ENCODE measurements at places on chromosomes 7 and 10.

GRCh38 chr10:24814568-24815313, 91.1 kb upstream of the ARHGAP21 start:
- DNase-seq, result no peak

GRCh38 chr10:86315549-86315942, 51.0 kb downstream of the GRID1 start:
- DNase-seq, result no peak

DNA sequence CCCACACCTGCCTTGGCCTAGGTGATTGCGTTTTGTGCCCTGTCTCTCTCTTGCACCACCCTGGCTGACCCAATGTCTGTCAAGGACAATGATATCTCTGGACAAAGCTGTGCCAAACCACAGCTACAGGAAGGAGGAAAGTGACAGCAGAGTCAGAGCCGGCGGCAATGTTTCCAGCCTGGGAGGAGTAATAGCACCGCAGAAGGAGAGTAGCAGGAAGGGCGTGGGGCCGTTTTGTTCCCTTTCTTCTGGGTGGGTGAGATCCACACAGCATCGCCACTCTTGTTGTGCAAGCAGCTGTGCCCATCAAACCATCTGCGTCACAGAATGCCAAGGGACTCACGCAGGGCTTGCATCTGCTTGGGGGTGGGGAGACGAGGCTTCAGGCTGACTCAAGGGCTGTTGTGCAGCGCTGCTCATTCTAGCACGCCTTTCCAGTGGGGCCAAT, 341.6 kb upstream of the AUTS2 start:
- peak; percentile 79 for DNase-seq

GRCh38 chr10:72421885-72422540, 67.3 kb upstream of the DNAJB12 start:
- no peak for DNase-seq

- DNase-seq, result no peak
These were observed 406.1 kb downstream of the TCERG1L start for GRCh38 chr10:130905386-130905785.

DNA sequence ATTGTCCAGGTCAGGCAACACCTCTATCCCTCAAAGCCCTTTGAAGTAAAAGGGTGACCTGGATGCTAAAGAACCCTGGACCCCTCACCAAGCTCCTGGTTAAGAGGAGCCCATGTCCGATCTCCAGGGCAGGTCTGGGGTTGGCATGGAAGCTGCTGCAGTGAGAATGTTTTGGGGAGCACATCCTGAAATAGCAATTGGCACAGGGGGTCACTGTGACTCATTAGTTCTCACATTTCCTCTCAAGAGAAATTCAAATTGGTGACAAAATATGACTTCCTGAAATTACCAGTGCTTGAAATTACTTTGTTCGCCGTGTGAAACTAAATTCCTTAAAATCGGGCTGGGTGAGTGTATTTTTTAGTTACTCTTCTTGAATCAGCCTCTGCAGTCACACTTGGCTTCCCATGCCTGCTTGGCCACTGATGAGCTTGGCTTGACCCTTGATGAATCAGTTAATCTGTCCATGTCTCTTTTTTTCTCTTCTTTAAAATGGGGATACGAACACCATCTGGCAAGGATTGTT, 18.8 kb upstream of the ARHGAP22 start:
- DNase-seq, result no peak

GRCh38 chr10:100168313-100168643, 17.6 kb downstream of the ERLIN1 start:
- DNase-seq, result no peak

- DNase-seq, result no peak
These were observed 175.2 kb downstream of the CDK14 start for GRCh38 chr7:90771281-90771680.

GRCh38 chr7:114901771-114902170, 20.1 kb upstream of the MDFIC start:
- DNase-seq, result no peak

GRCh38 chr7:20439416-20440185, 108.9 kb downstream of the ITGB8 start:
- no peak for DNase-seq

DNA sequence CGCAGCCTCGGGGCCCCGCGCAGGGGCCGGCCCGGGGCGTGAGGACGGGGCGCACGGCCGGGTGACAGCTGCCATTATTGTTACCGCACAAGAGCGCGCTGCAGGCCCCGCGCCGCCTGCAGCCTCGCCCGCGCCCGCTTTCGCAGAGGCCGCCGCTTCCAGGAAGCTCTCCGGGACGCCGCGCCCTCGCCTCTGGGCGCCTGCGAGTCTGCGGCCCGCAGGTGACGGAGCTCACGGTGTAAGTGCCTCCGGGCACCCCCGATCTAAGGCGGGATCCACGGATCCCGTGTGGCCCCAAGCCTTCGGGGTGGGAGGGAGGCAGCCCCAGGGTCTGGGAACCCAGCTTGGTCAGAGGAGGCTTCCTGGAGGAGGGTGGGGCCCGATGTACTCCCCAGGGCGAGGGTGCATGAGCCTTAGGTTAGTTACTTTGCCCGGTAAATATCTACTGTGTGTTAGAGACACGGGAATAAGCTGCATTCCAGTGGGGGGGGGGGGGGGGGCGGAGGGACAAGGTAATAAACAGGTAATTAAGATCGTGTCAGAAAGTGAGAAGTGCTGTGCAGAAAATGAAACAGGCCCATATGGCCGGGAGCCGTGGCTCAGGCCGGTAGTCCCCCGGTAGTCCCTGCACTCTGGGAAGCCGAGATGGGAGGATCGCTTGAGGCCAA, 638 bp downstream of the IQCE start:
- DNase-seq, result no peak

- DNase-seq, result no peak
These were observed 180.4 kb downstream of the TSPAN12 start for GRCh38 chr7:120677535-120677934.

DNA sequence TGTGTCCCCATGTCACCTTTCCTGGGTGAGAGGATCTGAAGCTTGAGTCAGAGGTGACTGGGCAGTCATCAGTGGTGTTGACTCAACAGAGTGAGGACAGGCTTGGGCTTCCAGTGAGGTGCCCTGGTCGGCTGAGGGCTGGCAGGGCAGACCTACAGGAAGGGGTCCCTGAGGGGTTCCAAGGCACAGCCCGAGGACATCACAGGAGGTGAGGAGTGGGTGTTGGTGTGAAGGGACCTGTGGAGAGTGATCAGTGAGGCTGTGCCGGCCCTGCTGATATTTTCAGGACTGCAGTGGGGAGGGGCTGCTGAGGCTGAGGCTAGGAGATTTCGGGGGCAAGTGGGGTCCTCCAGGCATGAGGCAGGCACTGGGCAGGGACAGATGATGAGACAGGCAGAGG, 545.5 kb downstream of the TCERG1L start:
- no peak for DNase-seq

DNA sequence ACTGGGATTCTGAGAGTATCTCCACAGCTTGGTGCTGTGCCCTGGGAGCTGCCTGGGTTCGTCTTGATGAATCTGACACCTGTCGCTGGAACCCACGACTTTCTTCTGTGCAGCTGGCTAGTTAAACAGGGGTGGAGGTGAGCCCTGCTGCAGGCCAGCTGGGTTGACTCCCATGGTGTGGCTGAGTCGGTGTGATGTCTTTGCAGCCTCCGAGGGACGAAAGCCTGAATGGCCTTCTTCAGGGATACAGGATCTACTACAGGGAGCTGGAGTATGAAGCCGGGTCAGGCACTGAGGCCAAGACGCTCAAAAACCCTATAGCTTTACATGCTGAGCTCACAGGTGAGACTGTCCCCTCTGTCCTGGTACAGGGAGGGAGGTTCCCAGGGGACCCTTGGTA, 508.1 kb upstream of the FOXK1 start:
- DNase-seq, result no peak

DNA sequence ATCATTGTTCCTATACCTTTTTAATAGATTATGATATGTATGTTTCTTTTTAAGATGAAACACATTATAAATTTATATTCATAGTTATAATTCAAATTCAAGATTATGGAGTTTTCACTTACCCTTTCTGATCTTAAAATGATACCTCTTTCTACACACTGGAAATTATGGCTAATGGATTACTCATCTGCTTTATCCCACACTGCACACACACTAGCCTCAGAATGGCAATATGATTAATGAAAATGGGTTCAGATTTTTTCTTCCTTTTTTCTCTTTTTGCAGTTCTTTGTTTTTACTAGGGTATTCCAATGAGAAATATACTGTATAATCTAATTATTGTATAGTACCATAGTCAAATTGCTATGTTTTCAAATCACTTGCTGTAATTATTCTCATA, 82.3 kb upstream of the FZD1 start:
- no peak for DNase-seq

- no peak for DNase-seq
These were observed 82.2 kb downstream of the MRPL32 start for GRCh38 chr7:43014406-43014805.

- no peak for DNase-seq
These were observed 315.8 kb downstream of the KCNMA1 start for GRCh38 chr10:77321838-77322237.

DNA sequence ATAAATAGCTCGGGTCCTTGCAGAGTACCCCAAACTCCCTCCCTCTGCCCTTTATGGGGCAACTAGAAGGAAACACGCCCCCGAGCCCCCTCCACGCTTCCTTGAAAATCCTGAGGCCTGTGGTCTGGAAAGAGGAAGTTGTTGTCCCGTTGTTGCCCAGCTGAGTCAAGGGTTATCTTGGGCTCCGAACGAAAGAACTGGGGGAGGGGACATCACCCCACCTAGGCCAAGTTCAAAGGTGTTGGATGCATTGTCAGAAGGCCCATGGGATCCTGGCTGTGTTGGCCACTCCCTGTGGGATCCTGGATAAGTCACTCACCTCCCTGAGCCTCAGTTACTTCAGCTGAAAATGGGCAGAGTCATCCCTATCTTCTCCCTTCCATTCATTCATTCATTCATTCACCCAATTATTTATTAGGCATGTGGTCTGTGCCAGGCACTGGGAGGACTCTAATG, at the start of gene CCL24:
CCL24 (minus strand) TSS at position 26 of the 456 bp plus-strand sequence. CDS start 91 bp downstream, outside the sequence.
- DNase-seq, result no peak

DNA sequence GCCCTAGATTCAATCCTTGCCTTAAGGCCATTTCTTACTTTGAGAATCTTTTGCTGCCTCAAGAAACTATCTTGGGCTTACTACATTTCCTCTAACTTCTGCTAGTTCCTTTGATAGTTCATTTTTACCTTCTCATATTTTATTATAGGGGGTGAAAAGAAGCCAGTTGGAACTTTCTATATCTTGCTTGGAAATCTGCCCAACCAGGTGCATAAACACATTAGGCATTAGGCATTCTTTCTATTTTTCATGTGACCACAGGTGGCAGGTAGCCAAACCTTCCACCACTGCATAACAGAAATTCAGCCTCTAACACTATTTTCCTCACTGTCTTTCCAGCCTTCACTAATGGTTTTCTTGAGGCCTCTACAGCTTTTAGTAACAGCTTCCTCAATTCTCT, 300.0 kb upstream of the SP8 start:
- no peak for DNase-seq

GRCh38 chr7:47654672-47655298, 72.9 kb upstream of the TNS3 start:
- no peak for DNase-seq

DNA sequence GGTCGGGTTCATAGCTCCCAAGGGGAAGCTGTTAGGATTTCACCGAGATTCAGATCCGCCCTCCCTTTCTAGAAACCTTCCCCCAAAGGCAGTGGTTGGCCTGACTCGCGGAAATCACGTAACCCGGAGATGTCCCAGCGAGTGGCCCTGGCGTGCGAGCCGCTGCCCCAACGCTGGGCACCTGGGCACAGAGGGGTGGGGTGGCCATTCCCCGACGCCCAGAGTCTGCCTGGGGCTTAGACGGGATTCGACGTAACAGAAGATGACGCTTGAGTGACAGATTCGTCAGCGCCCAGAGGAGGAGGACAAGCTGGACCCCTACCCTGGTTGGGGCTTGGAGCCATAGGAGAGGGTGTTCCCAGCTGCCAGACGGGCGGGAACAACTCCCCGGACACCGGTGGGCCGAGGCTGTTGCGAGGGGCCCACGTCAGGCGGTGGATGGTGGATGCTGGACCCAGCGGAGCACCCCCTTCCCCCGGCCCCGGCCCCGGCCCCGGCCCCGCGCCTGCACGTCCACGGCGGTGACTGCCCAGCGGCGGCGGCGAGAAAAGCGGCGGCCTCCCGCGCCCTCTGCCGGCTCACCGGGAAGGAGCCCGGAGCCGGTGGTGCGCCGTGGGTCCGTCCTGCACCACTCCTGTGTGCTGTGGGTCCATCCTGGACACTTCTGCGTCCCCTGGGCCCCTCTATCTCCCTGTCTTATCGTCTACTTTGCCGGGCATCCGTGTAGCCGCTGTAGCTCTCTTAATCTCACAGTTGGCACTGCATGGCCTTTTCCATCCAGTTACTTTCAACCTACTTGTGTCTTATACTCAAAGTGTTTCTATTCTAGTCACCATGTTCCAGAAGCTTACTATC, 35.4 kb upstream of the KNDC1 start:
- DNase-seq, result no peak

DNA sequence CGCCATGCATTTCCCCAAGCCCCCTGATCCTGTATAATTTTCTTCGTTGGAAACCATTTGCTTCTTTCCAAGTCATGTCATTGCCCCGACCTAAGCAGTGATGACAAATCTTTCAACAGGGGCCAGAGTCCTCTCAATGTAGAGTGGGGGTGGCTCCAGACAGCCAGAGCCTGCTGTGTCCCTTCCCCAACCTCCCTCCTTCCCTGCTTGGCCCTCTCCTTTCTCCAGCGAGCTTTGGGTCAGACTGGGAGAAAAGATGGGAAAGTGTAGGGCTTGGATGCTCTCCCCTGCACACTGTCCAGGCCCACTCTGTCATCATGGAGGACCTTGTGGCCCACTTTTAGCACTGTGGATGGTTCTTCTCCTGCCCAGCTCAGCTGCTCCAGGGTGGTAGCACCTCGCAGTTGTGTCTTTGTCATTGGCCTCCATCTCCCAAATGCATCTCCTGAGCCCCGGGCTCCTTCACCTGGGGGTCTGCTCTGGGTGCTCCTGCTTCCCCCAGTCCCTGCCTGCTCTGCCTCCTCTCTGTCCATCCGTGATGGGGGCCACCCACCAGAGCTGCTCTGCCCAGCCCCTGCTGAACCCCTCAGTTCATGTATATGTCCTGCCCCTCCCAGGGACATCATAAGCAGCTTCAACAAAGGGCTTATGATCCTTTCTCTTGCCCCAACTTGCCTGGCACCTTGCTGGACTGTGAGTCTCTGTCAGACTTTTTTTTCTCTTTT, 37.5 kb downstream of the BTBD16 start:
- no peak for DNase-seq

DNA sequence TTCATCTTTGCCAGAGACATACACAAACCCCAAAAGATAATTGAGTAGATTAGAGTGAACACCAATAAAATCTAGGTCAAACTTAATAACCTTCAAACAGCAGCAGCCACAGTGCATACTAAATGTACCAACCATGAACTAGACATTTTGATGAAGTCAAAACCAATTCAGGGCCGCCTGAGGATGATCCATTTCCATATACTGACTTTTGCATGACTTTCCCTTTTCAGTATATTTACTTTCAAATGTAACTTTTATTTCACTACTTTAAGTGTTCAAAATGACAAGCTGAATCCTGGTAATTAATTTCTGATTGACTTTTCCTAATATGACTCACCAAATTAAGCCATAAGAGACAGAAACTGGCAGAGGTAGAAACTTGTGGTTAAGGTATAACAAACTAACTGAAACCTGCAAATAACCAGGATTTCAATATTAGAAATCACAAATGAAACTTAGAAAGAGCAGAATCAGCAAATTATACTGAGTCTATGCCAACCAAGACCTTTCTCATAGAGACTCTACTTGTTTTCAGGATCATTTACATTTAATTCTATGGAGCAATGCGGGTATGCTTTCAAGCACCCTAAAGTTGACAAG, 171.9 kb upstream of the LRRN3 start:
- no peak for DNase-seq
